ENCODE measurements at places on chromosomes 5 and 9.

GRCh38 chr5:37838152-37838932 lies 1.5 kb downstream of the GDNF start:
- no peak for DNase-seq

GRCh38 chr5:104626122-104626521 lies 1063.5 kb upstream of the NUDT12 start:
- DNase-seq: no peak

GRCh38 chr9:116318468-116319374 lies 165.1 kb downstream of the PAPPA start:
- DNase-seq: no peak

GRCh38 chr5:2373631-2374030 lies 377.8 kb downstream of the IRX2 start:
- DNase-seq: no peak

- DNase-seq: no peak
Observed at GRCh38 chr5:163770625-163771024, 265.2 kb downstream of the MAT2B start.

GRCh38 chr5:79413112-79413511 lies 100.8 kb downstream of the HOMER1 start:
- DNase-seq: no peak

GRCh38 chr9:33172256-33173238 lies 5.4 kb upstream of the B4GALT1 start:
- no peak for DNase-seq

GRCh38 chr9:118336250-118336942 lies 632.2 kb downstream of the TLR4 start:
- DNase-seq: no peak

DNA sequence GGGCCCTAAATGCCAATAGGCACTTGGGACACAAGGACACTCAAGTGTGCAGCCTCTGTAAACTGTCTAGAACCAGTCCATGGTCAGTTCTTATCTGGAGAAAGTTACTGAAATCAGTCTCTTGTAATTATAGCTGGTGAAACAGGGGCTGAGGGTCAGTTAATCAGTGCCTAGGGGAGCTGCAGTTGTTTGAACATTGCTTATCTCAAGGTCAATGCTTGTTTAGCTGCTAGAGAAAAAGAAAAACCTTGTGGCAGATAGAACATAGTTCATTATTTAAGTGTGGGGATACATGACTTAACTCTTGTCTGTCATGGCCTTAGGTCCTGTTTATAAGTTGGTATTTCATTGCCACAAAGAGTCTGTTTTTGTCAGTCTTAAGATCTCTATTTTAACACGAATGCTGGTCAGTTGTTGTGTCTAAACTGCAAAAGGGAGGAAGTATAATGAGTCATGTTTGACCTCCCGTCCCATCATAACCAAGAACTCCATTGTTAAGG lies 108.0 kb downstream of the STARD4 start:
- DNase-seq: no peak
